ENCODE measurements at places on chromosomes 6 and 20.

GRCh38 chr20:48614593-48615274 is 213.1 kb downstream of the PREX1 start:
- DNase-seq: no peak

DNA sequence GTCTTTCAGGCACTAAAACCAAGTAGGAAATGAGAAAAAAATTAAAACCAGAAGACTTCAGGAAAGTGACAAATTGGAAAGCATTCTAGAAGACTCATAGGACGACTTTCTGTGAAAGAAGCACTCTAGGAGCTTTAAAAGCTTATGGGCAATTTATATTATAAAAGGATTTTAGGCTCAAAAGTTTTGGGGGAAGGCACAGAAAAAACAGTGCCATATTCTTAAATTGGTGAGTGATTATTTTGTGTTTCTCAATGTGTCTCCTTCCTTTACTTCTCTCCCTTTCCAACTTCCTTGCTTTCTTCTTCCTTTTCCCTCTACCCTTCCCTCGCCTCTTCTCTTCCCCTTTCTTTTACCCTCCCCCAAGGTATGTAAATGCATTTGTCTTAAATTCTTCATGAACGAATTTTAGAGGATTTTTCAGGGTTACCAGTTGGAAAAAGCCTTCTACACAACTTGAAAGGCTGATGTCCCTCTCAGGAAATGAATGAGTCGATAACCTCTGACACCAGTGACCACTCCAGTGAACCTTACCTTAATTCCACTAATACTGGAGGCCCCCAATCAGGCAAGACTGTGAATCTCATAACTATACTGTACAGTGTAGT is 2.6 kb upstream of the LIN28B start:
- no peak for DNase-seq

DNA sequence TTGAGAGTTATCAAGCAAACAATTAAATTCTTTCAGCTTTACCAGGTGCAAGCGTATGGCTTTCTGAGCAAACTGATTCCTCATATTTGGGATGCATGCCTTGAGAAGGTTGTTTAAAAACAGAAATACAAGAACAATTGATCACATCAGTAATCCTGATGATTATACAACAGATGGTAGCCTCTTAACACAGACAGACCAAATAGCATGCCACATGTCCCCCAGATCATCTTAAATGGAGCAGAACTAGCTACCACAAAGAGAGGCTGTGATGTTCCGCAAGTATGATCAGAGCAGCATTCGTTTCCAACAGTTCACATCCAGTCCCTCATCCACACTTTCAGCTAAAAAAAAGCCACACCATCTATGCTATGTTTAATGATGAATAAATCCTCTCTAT is 246.2 kb upstream of the NRSN1 start:
- DNase-seq: no peak

- no peak for DNase-seq
Measured at GRCh38 chr6:43448916-43449315, 6.4 kb downstream of the DLK2 start.

- peak; percentile 32 for DNase-seq
Measured at GRCh38 chr6:20575125-20575524, 40.9 kb downstream of the CDKAL1 start.

DNA sequence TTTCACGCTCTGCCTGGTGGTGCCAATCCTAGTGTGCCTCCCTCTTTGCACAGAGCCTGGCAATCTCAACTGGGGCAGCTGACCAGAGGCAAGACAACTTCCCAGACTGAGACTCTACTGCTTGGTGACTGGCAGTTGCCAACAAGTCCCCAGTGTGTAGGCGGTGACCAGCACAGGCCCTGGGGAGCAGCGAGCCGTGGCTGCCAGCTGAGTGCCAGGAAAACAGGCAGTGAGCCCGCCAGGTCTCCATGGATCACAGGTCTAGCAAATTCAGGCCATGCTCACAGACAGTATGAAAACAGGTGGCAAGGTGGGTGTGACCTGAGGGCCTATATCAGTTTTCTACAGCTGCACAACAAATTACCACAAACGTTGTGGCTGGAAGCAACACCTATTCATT is 289.9 kb downstream of the KIF16B start:
- no peak for DNase-seq

DNA sequence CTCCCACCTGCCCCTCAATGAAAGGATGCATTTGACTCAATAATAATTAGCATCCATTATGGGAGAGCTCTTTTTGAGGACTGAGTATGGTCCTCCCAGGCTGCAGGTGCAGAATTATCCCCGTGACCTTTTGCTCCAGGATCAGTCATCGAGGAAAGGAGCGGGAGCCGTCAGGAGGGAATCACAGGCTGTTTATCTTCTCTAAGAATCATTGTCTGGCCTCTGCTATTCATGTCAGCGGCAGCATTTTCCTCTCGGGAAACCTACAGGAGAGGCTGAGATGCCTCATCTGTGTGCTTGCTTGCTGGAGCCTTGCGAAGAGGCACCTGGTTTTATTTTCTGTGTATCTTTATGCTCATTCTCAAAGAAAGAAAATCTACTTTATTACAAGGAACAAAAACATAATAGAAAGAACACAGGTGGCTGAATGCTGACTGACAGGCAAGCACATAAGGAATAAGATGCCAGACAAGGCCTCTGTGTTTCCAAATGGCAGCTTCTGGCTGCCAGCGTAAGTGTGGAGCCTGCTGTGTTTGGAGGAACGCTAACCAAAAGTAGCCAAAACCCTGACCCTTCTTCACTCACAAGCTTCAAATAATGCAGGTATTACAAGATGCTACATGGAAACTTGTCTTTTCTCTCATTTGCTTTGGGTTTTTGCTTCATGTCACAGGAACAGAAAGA is 539.1 kb upstream of the MARCKS start:
- peak; percentile 62 for DNase-seq

DNA sequence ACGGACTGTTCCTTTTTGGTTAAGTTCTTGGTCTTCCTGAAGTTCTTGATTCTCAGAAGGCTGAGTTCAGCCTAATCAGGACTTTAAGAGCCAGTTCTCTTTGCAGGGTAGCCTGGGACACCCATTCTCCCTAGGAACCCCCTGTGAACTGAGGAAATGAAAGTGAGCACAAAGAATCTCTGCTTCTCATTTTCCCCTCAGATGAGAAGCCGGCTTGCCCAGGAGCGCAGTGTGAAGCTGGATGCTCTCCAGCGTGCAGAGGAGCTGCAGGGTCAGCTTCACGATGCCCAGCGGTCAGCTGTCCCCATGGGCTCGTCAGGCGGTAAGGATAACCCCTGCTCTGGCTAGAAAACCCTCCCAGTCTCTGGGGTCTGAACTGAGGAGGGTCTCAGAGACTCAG is 34.0 kb downstream of the CD164 start:
- DNase-seq: no peak

- DNase-seq: no peak
Measured at GRCh38 chr6:90436403-90436802, 139.8 kb upstream of the BACH2 start.

GRCh38 chr6:136548582-136549299 is 1.5 kb downstream of the MAP7 start:
- DNase-seq: no peak

GRCh38 chr6:156942266-156942665 is 165.1 kb downstream of the ARID1B start:
- DNase-seq: peak; percentile 42

DNA sequence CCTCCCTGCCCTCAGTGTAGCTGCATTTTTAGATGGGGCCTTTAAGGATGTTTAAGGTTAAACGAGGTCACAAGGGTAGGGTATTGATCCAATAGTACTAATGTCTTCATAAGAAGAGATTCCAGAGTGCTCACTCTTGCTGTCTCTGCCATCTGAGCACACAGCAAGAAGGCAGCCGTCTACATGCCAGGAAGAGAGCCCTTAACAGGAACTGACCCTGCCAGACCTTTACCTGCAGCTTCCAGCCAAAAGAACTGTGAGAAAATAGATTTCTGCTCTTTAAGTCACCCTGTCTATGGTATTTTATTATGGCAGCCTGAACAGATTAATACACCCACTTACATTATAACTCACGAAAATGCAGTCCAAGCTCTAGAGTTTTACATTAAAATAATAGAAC is 685.3 kb upstream of the MARCKS start:
- DNase-seq: peak; percentile 9
